Left lung (tissue), 14 donors: ENCODE measurements at places on chromosomes 16 and 17. TPM values are rescaled to one million over a fixed set of nuclear protein-coding genes. Genes with fewer than 3 reads are reported as not detected.

The ZNF205 gene
- total RNA-seq, result 9.7 TPM

DNA sequence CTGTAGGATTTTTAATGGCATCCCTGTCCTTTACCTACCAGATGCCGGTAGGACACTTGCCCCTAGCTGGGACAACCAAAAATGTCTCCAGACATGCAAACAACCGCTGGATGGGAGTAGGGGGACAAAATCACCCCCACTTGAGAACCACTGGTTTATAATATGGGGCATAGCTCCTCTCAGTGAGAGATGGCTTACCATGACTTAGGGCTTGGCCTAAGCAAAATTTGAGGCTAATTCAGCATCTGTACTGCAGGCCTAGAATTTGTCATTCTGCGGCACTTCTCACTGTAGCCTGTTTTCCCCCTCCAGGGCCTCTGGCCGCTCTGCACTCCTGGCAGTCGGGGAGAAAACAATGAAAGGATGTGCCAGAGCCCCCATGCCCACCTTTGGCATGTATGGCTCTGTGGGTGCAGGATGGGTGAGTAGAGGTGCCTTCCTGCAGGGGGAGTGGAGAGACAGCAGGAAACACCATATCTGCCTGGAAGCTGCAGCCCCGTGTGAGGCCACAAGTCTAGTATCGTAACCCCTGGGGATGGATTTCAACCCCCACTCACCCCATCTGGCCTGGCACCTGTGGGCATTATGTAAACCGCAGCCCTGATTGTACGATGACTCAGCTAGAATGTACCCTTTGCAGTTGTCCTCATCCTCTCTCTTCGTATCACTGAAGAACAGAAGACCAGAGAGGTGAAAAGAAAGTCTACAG, 268.1 kb downstream of the SOX9 start:
- no peak for DNase-seq

DNA sequence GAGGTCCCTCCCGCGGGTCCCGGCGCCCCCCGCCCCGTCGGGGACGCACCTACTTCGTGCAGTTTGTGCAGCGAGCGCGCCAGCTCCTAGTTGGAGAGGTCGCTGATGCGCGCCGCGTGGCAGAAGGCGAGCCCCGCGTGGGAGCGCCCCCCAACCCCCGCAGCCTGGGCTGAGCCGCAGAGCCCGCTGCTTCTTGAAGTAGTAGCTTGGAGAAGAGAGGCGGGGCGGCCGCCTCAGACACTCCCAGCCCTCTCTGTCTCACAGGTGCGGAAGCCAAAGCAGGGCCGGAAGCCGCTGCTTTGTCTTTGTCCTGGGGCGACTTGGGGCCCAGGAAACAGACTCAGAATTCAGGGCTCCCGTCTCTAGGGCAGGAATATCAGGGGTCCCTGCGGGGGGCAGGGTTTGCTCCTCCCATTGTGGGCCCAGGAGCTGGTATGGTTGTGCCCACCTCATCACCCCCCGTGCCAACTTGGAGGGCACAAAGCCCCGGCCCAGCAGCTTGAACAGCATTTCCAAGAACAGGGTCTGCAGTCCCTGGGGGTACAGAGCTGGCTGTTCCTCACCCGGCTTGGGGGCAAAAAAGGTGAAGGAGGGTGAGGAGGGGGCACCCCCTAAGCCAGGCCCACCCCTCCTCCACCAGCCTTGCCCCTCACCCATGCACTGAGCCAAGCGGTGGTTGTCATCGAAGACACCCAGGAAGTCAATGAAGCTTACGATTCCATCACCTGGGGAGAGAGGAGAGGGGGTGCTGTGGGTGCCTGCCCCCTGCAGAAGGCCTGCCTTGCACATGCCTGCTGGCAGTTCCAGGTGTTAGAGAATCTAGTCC, 13.5 kb downstream of the SPATA32 start:
- DNase-seq, result peak; percentile 89

The TPSB2 gene
- 55.5 TPM for total RNA-seq

The ENPP7 gene
- 0.18 TPM for total RNA-seq

GRCh38 chr17:51015145-51015558, 105.5 kb downstream of the SPAG9 start:
- DNase-seq, result peak; percentile 72

The MT1E gene
- 262 TPM for total RNA-seq

The TSEN54 gene
- 15.8 TPM for total RNA-seq

- DNase-seq, result no peak
Measured at GRCh38 chr17:77140878-77141767, at the start of gene SEC14L1. SEC14L1 (plus strand) TSS chr17:77140969; CDS start chr17:77143597, 2,628 bp downstream.

- DNase-seq, result no peak
Measured at GRCh38 chr17:31007695-31008373, 37.0 kb downstream of the RNF135 start.

The RASL10B gene
- 0.82 TPM for total RNA-seq

DNA sequence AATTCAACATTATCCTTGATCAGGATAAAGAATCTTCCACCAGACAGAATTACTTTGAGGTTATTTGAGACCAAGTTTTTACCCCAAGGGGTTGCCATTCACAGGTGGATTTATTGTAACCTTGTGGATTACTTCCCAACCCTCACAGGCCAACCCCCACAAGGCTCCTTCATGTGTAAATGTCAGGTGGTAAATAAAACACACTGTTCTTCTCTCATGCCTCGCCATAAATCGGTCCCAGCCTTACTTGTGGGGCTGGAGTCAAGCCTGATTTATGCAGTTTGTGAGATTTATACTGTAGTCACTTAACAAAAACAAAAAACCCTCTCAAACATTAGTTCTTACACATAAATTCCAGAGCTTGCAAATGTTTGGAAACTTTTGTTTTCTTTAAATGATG, 98.6 kb upstream of the IRX3 start:
- no peak for DNase-seq

The MPP3 gene
- 17.9 TPM for total RNA-seq

DNA sequence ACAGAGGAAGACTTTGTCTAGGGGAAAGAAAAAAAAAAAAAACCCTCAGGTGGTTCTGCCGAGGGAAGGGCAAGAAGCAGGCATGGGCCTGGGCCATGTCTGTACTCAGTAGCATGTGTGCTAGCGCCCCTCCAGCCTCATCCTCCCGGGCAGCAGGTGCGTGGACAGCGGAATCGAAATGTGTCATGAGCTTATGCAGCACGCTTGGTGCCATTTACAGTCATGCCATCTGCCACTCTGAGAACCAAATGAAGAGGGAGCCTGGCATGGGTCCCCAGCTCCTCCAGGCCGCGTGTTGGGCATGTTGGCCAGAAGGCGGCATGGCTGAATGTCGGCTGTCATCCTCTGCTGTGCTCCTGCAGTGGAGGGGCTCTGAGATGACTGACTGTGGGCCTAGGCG, 31.4 kb downstream of the CRAMP1 start:
- DNase-seq, result no peak

DNA sequence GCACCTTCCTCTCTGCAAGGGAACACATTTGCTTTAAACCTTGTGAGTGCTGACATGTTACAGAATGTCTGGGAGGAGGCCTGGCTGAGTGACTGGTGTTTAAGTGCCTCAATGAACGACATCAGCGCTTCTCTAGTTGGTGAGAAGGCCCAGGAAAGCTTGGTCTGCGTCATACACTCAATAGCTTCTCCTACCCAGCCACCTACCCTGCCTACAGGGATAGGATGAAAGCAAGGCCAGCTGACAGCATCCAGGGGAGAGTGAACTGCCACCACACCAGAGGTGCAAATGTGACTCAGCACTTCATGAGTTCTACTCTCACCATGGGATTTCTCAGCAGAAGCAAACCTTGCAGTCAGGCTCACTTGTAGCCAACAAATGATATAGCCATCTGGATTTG, 31.7 kb upstream of the CFAP20 start:
- DNase-seq, result no peak

The TBC1D3H gene
- not detected for total RNA-seq

- DNase-seq, result peak; percentile 21
Measured at GRCh38 chr16:15452246-15452855, 18.0 kb downstream of the BMERB1 start.

The NAGS gene
- total RNA-seq, result 7.0 TPM

DNA sequence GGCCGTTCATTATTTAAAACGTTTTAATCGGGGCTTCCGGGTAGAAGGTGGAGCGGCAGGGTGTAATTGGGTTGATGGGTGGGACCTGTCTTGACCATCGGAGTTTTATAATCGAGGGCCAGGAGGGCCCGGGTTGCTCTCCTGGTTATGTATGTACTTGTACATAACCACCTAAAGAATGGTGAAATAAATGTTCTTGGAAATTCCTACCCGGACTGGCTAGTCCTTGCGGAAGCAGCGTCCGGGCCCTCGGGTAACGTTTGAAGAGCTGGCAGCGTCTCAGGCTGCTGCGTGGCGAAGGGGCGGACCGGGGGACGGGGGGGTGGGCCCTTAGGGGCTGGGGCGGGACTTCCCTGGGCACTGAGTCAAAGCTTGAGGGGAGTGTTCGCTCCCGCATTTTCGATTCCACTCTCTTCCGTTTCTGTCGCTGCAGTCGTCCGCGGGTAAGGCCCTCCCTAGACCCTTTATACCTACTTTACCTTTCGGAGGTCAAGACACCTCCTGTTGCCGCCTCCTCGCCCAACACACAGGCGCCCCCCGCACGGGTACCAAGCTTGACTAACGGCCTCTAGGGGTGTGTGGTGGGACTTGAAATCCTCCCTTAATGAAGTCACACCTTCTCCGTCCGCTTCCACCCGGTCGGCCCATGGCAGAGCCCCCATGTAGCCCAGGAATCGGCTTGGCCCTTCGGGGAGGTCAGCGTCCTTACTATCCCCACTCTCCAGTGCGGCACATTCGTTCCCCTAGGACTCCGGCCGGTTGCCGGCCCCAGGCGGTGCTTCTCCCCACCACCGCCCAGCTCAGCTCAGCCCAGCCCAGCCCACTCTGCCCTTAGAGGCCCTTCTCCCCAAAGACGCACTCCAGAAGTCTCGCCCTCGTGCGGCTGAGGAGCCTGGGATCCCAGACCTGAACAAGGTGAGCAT, at the start of gene TMEM106A:
Gene TMEM106A, plus strand, starts transcription at position 396 of the 923 bp plus-strand sequence. CDS start 1,167 bp downstream, outside the sequence.
- peak; percentile 87 for DNase-seq

The MLST8 gene
- total RNA-seq, result 39.0 TPM

The ETV4 gene
- total RNA-seq, result 4.3 TPM

The TPPP3 gene
- total RNA-seq, result 79.2 TPM

GRCh38 chr17:48022901-48023300, 14.7 kb downstream of the COPZ2 start:
- DNase-seq, result no peak

- no peak for DNase-seq
Measured at GRCh38 chr17:9958586-9959281, 53.7 kb upstream of the RCVRN start.

The SUMO2 gene
- 321 TPM for total RNA-seq

GRCh38 chr16:18827890-18828289, 26.5 kb upstream of the ARL6IP1 start:
- no peak for DNase-seq

- no peak for DNase-seq
Measured at GRCh38 chr16:24821129-24821528, 24.6 kb upstream of the SLC5A11 start.

DNA sequence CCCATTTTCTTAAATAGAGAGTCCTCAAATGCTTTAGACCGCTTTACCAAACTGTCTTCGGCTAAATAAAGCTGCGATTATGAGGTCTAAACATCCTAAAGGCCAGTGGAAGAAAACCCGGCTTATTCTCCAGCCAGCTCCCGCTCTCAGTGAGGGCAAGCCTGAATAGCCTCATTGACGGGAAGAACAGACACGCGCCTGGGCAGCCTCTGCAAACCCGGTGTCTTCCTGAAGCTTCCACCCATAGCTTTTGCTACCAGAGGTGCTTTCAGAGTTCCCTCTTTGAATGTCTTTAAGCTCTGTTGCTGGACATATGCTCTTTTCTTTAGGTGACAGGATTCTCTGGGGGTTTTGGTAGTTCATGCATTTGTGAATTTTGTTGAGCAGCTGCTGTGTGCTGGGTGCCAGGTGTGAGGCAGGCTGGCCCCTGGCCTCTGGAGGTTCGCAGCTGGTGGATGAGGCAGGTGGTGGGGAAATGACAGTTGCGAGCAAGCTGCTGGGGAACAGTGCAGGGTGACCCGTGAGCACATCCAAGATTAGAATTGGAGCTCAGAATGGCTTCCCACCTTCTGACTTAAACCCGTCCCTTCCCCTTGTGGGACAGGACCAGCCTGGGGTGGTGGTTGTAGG, 44.7 kb downstream of the CRISPLD2 start:
- DNase-seq, result no peak
